ENCODE measurements at places on chromosomes 1 and 21.

GRCh38 chr1:182998482-182998881 is 24.7 kb upstream of the LAMC1 start:
- DNase-seq, result no peak

- DNase-seq, result no peak
Measured at GRCh38 chr1:21517660-21518480, 8.6 kb downstream of the ALPL start.

DNA sequence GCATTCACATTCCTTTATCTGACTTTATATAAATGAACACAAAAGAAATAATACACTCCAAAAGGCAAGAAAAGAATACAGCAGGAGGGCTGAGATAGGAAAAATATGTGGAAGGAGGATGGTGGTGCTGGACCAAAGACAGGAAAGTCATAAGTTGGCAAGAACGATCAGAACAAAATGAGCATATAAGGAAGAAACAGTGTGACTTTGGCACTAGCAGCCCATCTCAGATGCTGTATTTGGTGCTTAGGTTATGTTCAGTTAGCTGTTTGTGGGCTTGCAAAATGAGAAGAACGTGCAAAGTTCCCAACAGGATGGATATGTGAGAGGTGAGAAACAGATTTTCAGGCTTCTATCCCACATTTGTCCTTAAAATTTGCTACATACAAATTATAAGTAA is 719.8 kb upstream of the ADGRL4 start:
- peak; percentile 21 for DNase-seq

- no peak for DNase-seq
Measured at GRCh38 chr1:33876970-33877650, 13.2 kb downstream of the HMGB4 start.

DNA sequence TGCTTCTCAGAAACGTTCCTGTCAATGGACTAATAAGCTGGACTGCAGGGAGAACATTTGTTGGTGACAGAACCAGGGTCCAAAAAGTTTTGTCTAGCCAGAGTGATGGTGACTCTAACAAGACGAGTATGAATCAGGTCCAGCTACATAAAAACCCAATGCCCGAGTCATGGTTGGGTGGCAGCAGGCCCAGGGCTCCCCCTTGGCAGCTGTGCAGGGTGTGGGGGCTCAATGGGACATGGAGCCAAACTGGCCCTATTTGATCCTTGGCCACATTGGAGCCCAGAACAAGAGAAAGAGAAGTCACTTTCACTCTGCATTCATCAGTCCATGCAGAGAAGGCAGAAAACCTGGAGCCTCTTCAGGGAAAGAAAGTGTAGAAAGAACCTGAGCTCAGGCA is 37.9 kb upstream of the TENT5C start:
- DNase-seq, result no peak

DNA sequence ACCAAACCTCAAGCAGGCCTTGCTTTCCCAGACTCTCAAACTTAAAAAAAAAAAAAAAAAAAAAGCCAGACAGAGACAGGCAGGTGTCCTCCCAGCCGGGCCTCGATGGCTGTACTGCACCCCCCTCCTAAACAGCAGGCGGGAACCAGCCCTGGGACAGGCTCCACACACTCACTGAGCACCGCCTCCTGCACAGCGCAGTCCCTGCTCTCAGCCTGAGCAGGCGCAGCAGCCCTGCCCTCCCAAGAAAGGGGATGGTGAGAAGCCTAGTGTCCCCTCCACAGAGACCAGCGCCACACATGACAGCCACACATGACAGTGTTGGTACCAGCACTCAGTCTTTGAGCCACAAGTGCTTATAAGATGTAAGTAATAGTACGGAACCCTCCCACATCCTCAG is 11.9 kb downstream of the MX2 start:
- no peak for DNase-seq

- DNase-seq, result peak; percentile 47
Measured at GRCh38 chr1:153698020-153698922, 19.8 kb downstream of the NPR1 start.

DNA sequence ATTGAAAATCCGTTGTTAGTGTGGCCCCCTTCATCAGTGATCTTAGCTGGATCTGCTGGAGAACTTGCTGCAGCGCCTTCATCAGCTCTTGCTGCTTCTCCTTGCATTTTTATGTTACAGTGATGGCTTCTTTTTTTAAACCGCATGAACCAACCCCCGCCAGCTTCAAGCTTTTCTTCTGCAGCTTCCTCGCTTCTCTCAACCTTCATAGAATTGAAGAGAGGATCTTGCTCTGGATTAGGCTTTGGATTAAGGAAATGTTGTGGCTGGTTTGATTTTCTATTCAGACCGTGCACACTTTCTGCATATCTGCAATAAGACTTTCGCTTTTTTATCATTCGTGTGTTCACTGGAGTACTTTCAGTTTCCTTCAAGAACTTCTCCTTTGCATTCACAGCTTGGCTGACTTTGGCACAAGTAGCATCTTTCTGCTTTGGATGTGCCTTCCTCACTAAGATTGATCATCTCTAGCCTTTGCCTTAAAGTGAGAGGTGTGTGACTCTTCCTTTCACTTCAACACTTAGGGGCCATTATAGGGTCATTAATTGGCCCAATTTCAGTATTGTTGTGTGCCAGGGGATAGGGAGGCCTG is 13.1 kb downstream of the RNF187 start:
- DNase-seq, result no peak

DNA sequence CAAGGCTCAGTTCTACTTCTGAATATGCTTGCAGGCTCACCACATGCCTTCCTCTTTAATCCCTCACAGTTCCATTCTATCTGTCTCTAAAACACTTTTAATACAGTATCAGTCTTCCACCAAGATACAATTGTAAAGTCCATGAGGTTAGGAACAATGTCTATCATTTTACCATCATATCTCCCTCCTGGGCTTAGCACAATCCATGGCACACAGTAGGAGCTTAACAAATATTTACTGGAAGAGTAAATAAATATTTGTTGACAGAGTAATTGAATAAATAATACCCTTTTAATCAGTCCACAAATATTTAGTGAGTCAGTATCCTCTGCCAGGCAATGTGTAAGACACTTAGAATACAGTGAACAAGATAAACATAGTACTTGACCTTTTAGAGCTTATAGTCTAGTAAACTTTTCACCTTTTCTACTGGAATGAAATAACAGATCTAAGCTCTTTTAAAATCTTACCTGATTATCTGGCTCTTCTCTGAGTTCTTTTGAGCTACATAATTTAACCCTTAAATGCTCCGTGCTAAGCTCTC is 12.7 kb upstream of the GADD45A start:
- no peak for DNase-seq

DNA sequence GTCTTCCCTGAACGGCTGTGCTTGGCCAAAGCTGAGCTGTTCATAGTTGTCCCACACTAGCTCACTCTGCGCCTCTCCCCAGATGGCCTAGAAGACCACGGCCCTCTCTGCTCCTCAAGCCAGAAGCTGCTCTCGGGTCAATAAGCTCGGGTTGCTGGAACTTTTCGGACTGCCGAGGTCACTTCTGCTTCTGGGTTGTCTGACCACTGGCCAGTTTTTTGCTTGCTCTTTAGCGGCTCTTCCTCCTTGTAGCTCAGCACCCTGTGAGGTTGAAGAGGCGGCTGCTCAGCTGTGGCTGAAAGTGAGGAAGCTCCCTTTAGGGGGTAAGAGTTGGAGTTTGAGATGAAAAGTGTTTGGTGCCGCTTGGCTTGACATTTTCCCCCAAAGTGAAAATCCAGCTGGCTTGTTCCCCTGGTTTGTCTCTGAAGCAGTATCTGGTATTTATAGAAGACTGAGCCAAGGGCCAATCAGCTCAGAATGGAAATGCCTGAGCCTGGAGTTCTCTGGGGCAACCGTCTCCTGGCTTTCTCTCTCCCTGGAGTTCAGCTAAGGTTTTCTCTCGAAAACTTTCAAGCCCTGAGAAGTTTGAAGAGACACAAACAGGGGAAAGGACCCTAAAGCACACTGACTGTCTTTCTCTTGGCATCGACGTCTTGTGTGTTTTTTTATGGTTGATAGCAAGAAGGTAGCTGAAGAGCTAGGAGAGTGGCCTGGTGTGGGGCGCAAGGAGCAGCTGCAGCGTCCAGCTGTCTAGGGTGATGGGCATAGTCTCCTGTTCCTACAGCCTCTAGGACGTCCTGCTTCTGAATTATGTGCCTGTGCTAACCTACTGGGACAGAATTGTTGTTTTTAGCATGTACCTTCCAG is 72.0 kb downstream of the SYT6 start:
- no peak for DNase-seq

DNA sequence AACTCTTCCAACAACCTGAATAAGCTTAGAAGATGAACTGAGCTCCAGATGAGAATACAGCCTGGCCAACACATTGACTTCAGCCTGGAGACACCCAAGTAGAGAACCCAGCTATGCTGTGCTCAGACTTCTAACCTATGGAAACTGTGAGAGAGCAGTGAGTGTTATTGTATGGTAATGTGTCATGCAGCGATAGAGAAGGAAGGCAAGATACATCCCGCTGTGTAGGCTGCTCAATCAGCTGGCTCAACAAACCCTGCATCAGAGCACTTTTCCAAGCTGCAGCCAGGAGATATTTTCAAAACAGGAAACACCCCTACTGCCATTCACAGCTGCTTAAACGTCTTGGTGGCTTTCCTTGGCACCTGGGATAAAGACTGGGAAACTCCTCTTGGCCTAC is 321.3 kb downstream of the SIPA1L2 start:
- peak; percentile 21 for DNase-seq

GRCh38 chr1:172616195-172616594 is 42.7 kb upstream of the FASLG start:
- DNase-seq, result no peak

DNA sequence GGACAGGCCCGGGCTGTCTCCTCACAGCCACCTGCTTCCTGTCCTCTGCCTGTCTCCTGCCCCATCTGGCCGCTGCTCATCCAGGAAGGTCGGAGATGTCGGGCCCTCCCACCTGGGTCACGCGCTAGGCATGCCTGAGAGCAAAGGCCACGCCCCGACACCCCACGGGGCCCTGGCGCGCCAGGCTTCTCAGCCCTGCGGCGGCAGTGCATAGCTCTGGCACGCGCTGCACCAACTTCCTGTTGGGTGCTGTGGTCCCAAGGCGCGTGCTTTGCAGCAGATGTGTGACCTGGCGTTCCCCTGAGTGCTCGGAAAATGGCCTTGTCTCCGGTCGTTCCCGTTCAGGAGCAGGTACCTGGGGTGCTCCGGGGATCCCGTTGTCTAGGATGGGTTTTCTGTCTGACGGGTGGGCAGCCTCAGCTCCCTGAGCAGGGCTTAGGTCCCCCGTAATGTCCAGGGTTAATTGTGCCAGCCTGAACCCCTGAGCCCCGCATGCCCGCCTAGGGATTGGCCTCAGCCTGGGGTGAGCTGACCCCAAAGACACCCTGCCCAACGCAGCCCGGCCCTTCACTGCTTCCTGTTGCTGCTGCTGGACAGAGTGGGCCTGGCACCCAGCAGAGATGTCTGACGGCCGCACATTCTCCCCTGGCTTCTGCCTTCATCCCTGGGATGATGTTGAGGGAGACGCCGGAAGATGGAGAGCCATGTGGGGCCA is 19.4 kb upstream of the KCNAB2 start:
- peak; percentile 44 for DNase-seq

DNA sequence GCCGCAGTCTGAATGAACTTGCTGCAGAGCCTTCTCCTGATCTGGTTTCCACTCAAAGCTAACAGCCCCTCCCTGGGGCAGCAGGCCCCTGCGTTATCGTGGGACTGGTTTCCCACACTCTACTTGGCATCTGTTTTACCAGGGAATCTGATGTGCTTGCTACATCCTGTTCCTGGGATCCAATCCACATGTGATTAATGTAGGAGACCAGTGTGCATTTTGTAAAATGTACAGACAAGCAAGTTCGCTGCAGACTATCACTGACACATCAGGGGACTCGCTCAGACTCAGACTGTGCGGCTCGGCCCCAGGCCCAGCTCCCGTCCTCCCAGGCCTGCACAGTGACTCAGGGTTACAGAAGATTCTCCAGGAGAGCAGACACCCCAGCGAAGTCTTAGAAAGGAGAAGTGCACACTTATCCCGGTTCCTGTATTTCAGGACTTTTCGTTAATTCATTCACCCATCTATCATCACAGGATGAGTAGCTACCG is 340.1 kb downstream of the MATN1 start:
- no peak for DNase-seq

- DNase-seq, result no peak
Measured at GRCh38 chr1:12610305-12610935, 7.6 kb downstream of the DHRS3 start.

DNA sequence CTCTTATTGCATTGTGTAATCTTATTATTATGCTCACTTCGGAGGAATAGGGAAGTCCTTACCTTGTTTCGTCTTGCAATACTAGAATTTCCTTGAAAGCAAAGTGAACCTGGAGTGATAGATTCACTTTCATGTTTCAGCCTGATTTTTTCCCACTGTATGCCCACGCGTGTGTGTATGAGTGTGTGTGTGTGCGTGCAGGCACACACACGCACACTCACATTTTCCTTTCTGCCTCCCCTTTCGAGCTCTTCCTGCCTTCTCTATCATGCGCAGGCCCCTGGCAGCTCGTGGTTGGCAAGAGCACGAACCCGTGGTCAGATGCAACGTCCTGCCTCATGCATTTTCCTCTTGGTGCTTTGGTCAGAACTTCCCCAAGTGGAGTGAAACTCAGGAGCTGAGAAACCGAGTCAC is at the start of gene GCSAML:
Gene GCSAML (plus strand): TSS at position 366 of the 414 bp plus-strand sequence. CDS start 58 bp downstream, outside the sequence.
- no peak for DNase-seq

DNA sequence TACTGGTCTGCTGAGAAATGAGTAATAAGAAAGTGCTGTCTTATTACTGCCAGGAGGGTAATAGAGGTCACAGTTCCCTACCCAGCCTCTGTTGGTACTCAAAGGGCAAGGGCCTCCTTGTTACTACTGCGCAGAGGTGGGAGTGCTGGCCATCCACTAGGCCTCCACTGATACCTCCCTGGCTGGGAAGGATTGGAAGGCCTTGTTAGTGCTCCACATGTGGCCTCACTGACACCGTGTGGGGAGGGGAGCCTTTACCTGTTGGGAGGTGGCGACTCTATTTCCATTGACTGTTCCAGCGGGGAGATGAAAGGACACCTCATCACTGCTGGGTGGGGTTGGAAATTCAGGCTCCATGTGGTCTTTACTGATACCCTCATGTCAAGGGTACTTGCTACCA is 57.8 kb upstream of the USP24 start:
- DNase-seq, result no peak

DNA sequence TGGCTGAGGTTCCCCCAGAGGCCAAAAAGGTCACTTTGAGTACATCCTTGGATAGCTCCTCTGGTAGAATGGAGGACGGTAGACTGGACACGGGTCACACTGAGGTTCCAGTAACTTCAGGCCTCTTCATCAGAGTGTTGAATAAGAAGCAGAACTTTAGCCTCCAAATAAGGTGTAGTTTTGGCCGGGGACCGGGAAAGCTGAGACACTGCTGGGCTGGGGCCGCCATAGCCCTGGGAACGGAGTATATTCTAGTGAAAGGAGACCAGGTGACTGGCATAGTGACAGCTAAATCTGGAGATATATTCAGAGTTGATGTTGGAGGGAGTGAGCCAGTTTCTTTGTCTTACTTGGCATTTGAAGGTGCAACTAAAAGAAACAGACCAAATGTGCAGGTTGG is 84.1 kb downstream of the EVA1C start:
- no peak for DNase-seq

GRCh38 chr1:112905395-112906149 is 50.4 kb downstream of the SLC16A1 start:
- peak; percentile 25 for DNase-seq

GRCh38 chr1:24400065-24400464 is 13.5 kb downstream of the STPG1 start:
- no peak for DNase-seq

- no peak for DNase-seq
Measured at GRCh38 chr1:36624466-36624865, 141.8 kb upstream of the CSF3R start.
